Right renal pelvis (tissue), 4 donors: ENCODE measurements at places on chromosomes 2 and 18.

GRCh38 chr2:129256642-129257041, 722.8 kb upstream of the RAB6C start:
- DNase-seq = no peak

DNA sequence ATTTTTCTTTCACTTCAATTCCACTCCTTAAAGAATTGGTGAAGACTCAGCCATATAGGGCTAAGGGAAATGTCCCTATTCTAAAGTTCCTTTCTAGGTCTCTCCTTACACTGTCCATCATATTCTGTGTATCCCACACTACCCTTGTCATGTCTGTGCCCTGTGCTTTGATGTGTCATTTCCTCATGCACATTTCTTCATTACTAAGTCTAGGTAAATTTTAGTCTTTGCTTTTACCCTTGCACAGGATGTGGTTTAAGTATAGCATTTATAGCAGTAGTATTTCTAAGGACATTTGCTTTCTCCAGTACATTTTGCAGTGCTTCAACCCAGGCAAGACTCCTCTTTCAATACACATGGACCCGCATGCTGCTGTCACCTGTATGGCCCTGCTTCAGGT, 221.5 kb upstream of the ACVR2A start:
- DNase-seq = no peak

DNA sequence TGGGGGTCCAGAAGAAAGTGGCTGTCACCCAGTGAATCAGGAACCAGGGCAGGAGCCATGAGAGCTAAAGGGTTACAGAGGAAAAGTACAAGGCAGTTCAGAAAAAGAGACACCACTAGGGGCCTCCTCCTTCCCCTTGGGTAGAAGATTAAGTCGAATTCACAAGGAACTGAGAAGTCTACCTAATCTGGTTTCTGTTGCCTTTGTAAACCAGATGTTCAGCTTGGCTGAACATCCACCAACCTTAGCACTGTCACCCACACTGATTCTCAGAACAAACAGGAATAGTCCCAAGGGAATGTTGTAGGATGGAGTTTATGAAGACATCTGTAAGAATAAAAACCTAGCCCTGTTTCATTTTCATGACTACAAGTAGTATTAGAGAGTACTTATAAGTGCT, 90.4 kb upstream of the NOSTRIN start:
- DNase-seq = no peak

DNA sequence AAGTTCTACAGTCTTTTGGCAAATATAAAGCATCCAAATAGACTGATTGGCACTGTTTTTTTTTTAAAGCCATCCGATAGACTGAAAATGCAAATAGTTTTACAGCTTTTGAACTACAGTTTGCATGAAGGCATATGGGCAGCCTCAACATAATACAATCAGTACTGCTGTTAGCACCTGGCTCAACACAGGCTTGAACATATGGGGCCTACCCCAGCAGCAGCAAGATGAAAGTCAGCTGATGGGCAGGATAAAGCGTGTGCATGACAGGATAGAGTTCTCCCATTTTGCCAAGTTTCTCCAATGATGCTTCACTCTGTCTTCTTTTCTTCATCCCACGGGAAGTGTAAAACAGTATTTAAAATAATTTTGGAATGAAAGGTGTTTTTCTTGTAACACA, 1.3 kb upstream of the AKAIN1 start:
- no peak for DNase-seq

GRCh38 chr2:47639467-47639866, 143.5 kb upstream of the MSH6 start:
- DNase-seq = no peak

DNA sequence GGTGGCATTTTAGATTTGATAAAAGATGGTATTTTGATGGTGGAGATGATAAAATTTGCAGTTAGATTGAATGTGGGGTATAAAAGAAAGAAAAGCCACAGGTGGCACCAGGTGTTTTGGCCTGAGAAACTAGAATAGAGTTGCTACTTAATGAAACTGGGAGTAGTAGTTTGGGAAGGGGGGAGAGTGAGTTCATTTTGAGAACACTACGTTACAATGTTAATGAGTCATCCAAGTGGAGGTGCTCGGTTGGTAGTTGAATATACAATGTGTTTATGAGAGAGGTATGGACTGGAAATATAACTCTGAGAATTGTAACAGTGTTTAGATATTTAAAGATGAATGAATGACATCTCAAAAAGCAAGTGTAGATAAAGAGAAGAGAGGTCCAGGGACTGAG, 26.4 kb downstream of the EPG5 start:
- no peak for DNase-seq

DNA sequence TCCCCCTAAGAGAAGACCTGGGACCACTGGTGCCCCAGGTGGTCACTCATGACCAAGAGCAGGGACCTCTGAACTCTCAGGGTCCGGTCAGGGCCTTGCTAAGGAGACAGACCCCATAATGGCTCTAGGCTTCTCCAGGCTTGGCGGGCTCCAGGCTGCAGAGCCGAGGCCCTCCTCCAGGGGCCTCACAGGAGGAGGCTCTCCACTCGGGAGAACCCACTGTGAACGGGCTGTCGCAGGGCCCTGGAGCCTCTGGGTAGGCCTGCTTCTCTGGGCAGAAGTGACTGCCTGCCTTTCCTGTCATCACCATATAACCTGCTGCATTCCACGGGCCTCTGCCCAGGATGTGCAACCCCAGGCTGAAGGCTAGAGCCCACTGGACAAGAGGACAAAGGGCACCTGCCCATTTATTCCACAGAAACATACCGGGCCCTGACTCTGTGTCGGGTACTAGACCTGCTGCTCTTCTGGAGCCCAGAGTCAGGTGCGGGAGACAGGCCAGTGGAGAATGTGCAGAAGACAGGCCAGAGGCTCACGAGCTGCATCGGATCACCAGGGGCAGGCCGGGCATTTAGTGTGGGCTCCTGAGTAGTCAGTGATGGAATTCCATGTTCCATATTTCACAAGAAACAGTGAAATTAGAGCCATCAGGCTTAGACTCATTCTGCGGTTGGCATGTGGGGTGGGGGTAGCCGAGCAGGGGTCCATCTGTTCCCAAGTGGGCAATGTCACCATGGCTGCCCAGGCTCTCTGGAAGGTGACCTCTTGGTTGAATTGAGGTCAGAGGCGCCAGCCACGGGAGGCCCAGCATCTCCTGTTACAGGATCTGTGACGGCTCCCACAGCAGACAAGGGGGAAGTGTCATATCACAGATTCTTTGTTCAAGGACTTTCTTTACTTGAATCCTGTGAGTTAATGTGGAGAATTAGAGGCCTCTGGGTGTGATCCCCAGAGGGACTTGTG, 220.8 kb downstream of the SH3RF3 start:
- no peak for DNase-seq

DNA sequence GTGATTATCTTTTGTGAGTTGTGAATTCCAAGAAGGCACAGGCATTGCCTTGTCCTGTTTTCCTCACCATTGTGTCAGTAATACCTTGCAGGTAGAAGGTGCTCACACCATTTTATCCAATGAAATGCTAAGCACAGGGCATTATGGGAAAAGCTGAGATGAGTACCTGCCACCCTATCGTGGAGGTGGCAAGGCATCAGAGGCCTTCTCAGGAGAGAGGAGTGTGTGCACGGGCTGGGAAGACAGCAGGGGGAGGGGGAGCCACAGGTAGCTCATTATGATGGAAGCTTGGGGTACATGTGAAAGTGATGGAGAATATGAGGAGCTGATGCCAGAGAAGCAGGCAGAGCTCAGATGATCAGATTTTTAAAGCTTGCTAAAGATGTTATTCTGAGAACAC, 69.5 kb downstream of the ASAP2 start:
- DNase-seq = no peak
